Natural killer cell (primary cell): ENCODE measurements at places on chromosomes 1 and 21.

DNA sequence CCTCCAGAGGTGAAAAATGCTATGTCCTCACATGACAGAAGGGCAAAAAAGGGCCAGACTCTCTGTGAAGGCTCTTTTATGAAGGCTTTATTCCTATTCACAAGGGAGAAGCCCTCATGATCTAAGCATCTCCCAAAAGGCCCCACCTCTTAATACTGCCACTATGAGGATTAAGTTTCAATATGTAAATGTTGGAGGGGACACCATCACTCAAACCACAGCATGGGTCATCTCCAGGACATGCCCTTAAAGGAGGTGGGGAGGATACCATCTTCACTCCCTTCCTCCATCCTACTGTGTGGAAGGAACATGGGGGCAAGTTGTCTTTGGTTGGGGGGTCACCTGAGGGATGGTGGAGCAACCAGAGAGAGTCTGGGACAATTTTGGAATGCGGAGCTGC, 170.1 kb downstream of the TRIM33 start:
- DNase-seq = no peak

GRCh38 chr1:150696995-150697927, at the start of gene GOLPH3L:
Gene GOLPH3L, minus strand, starts transcription at chr1:150697154. Its CDS starts 2,316 bp downstream, at chr1:150694838.
- peak; percentile 74 for DNase-seq

- DNase-seq = no peak
Observed at GRCh38 chr1:17140279-17140678, 21.0 kb upstream of the PADI2 start.

DNA sequence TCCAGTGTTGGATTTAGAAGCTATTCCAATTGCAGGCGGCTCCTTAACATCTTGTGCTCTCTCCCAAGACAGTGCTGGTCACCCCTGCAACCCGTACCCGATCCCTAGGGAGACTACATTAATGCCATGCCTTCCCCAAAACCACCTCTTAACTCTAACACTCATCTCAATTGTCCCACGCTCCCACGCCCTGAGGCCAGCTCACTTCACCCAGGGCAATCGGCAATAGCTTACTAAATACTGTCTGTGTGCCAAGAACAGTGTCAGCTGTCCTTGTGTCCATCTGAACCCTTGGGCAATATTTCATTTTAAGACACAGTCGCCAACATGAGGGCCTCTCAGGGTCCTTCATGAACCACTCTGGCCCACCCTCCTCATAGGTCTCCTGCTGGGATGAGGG, 13.9 kb downstream of the C1orf198 start:
- no peak for DNase-seq

DNA sequence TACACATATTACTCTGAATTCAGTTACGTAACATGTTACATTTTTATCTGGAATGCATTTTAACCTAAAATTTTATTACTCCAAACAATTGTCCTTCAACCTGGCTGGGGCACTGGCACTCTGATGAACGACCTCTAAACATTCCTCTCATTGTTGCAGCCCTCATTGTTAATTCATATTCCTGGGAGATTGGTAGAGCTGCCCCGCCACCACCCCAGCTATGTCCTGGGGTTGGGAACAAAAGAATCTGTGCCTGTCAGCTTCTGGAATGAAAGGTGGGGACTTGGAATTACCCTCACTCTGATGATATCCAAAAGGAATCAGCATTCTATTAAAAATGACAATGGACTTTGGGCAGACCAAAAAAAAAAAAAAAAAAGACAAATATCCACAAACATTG, 38.0 kb upstream of the DESI2 start:
- no peak for DNase-seq
